Activated naive CD8-positive, alpha-beta T cell treated with anti-CD3 and anti-CD28 coated beads, Interleukin-2, amount 50 U/mL, for 24 hours (primary cell): ENCODE measurements at places on chromosomes 6 and 20.

- DNase-seq: no peak
Observed at GRCh38 chr20:51738877-51739447, 29.2 kb downstream of the ATP9A start.

DNA sequence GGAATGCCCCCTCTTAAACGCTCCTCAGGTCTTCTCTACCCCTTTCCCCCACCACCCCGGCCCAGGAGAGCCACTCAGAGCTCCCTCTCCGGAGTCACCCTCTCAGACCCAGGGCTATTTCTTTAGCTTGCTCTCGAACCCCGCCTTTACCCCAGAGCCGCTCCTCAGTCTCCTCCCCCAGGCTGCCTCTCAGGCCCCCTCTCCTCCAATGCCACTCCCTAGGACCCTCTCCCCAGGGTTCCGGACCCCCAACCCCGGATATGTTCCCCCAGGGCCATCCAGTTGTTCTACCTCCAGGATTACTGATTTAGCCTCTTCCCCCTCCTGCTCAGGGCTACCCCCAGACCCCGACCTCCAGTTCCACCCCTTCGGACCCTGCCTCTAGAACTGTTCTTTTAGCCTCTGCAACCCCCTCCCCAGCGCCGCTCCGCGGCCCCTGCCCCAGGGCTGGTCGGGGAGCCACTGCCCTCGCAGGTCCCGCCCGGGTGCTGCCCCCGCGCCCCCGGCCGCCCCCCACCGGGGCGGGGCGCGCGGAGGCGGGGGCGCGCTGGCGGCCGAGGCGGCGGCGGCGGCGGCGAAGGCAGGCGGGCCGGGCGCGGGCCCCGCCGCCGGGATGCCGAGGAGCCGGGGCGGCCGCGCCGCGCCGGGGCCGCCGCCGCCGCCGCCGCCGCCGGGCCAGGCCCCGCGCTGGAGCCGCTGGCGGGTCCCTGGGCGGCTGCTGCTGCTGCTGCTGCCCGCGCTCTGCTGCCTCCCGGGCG is at the start of gene MMP24:
MMP24 (plus strand) TSS at position 565 of the 758 bp plus-strand sequence; CDS start at position 614, 49 bp downstream.
- no peak for DNase-seq

DNA sequence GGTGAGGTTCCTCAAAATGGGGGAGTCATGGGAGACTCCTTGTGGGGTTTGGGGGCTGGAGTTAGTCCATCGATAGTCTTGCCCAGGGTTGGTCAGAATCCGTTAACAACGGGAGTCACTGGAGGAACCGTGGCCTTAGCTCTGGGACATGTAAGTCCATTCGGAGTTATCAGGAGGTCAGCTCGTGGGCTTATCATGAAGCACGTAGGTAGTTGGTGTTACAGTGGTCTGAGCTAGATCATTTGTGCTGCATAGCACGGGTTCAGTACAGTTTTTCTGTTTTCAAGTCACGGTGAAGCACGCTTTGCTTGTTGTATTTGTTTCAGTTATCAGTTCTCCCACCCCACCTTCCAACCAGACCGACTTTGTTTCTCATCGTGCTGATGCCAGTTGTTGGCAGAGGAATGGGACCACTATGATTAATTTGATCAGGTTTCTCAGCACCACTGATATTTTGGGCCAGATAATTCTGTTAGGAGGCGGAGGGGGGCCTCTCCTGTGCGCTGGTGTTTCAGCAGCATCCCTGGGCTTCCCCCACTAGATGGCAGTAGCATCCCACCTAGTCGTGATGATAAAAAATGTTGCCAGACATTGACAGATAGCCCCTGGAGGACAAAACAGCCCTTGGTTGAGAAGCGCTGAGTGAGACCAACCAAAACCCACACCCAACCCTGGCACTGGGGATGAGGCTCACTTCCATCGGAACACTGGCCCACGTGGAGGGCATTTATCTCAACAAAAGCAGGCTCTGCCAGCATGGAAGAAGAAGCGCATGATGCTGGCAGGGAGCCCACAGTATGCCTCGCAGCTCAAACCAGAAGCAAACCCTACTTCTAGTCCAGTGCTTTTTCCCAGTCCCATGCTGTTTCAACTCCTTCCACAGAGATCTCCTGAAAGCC is 2.2 kb upstream of the APMAP start:
- DNase-seq: peak; percentile 83

DNA sequence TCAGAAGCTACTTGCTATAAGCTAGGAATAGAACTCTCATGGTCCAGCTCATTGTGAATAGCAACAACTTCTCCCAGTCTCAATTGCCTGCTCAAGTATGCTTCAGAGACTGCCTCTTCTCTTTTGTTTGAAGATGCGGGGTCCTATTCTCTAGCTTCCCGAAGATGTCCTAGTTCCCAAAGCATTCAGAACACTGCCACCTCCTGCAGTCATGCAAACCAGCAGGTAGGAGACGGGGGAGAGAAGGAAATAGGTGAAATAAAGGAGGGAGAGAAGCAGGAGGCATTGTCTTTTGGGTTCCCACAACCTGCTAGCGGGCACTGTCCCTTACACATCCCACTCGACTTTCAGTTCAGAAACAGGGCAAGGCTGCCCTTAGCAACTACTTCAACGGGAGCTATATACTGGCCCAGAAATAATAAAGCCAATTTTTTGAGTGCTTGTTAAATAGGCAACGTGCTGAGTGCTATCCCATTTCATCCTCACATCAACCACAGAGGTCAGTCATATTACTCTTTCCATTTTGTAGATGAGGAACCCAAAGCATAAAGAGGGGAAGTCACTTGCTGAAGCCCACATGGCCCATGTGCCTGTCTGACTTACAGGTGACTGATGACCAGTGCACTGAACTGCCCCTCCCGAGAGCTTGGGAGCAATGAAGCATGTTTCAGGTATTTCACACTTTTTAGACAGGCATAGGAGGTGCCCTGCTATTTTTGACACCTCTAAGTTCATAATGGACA is 61.9 kb upstream of the ATXN1 start:
- no peak for DNase-seq

GRCh38 chr20:44803383-44803941 is 6.9 kb downstream of the RIMS4 start:
- DNase-seq: no peak

DNA sequence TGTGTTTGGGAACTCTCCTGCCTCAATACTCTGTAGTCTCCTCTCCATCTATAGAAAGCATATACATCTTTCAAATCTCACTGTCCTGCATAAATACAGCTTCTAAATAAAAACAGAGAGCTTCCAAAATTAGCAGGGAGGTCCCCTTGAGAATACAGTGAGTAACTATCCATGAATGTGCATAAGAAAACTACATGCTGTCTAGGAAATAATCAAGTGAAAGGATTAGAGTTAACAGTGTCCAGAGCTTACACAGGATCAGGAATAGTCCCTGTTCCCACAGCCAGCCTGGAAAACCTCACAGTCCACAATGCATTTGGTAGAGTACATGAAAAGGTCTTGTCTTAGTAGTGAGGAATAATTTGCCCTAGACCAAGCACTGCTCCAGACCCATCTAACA is 123.0 kb upstream of the POU3F2 start:
- DNase-seq: no peak

GRCh38 chr20:49377326-49377725 is 99.5 kb upstream of the ZNFX1 start:
- no peak for DNase-seq

DNA sequence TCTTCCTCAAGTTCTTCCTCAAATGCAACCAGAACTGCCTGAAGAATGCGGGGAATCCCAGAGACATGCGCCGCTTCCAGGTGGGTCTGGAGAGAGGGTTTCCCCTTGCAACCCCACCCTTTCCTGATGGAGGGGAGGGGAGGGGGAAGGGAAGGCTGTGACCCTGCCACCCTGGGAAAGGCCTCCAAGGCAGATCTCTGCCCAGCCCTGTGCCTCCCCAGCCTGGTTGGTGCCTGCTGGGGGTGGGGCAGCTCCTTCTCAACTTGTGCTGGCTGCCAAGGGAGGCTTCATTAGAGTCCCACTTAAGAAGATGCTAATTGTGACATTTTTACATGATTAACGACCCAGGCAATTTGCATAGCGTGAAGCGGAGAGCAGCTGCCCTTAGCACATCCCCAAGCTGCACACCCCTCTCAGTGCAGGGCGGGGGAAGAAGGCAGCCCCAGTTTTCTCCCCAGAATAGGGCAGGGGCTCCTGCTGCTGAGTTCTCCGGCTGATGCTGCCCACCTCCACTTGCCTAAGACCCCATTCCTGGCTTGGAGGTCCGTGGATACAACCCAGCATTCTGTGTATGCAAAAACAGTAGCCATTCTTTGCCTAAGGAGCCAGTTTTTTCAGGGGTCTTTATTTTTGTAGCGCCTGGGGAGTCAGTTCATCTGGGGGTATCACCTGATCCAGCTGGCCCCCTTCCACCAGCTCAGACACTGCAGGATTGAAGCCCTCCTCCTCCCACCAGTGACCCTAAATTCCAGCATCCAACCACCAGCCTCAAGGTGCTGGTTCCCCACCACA is 51.7 kb downstream of the CPXM1 start:
- DNase-seq: no peak

DNA sequence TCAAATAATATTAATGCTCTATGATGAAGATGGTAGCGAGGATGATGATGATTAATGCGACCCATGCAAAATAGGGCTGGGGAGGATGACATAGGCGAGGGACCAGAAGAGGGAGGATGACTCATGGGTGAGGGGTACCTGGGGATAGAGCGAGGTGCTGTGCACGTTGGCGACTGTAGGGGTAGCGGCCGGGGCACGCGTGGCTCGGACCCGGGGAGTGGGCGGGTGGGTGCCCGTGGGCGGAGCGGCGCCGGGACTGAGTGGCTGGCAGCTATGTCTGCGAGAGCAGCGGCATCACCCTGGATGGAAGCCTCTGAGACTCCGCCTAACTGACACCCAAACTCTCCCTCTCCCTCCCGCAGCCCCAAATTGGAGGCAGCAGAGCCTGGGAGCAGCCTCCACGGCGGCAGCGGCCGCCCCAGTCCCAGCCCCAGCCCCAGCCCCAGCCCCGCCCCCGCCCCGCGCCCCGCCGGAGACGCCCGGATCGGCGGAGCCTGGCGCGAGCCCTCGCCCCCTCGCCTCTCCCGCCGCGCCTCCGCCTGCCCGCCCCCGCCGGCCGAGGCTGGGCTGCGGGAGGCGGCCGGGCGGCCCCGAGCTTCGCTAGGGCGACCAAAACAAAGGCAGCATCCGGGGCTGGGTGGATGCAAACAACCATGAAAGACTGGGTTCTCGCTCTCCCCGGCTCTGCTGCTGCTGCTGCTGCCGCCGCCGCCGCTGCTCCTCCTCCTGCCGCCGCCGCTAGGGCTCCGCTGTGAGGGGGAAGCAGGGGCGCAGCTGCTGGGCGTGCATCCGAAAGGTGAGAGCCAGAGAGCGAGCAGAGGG is at the start of gene RIMS1:
RIMS1 (plus strand) TSS at position 367 of the 822 bp plus-strand sequence. CDS start 474 bp downstream, outside the sequence.
- peak; percentile 2 for DNase-seq

DNA sequence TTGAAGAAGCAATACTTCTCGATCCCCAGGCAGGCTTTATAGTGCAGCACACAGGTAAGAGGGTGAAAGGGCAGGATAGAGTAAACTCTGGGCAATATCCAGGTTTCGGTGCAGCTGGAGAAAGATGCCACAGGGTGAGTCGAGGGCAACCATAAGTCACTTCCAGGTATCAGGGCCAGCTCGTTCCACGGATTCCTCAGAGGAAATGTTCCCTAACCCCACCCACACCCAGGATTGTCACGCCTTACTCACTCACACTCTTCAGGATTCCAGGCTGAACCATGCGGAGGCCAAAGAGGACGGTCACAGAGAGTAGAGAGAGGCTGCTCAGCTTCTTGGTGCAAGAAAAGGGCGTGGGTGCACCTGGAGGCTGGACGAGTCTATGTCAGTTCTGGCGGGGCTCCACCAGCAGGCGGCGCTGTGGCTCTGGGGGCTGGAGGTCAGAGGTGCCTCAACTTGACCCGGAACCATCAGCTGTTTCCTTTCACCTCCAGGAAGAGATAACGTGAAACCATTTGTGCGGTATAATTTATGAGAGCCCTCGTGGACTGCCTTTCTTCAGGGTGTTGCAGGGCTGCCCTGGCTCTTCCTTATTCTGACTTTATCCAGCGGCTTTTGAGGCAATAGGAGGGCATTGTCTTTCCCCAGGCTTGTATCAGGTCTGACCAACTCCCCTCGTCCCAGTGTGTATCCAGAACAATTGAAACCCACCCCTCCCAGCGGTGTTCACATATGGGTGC is 14.5 kb upstream of the WFDC12 start:
- DNase-seq: peak; percentile 88

DNA sequence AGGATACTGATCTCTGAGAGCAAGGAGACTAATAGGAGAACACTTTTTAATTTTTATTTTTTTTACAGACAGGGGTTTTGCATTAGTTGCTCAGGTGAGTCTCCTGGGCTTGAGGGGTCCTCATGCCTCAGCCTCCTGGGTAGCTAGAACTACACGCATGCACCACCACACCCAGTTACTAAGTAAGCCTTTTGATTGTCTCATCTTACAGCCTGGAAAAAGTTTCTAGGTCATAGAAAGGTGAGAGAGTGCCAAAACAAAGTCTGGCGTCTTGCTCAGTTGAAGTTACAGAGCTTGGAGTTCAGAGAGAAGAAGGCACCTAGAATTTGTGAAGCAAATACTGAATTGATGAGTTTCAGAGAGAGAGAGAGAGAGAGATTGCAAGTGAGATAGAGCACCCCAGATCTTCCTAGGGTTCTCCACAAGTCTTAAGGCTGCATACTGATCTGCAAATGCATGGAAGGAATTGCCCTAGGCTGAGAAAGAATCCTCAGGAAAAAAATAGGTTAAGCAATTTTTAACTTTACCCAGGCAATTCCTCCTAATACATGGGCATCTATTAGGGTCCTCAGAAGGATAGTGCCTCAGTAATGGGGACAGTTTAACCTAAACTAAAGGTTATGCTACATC is 37.6 kb upstream of the PHIP start:
- DNase-seq: no peak

DNA sequence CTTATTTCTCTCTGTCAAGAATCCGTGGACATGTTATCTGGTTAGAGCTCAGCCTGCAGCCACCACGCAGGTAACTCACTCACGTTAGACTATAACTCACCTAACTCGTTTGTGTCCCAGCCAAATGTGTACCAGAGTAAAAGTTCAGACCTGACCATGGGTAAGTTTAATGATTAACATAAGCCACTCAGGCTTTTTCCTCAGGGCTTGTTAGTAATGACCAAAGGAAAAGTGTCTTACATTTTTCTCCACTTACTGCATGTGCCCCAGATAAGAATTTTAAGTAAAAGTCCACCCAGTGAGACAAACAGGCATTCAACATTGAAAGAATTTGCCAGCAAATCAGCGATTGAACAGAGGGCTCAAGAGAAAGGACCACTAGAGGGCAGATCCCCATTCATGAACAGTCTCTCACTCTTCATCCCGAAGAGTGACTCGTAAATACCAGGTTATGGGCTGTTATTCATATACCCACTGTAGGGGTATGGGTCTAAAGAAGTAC is at the start of gene PKHD1:
PKHD1 (minus strand) TSS at position 116 of the 502 bp plus-strand sequence. CDS start 2,680 bp downstream, outside the sequence.
- no peak for DNase-seq

DNA sequence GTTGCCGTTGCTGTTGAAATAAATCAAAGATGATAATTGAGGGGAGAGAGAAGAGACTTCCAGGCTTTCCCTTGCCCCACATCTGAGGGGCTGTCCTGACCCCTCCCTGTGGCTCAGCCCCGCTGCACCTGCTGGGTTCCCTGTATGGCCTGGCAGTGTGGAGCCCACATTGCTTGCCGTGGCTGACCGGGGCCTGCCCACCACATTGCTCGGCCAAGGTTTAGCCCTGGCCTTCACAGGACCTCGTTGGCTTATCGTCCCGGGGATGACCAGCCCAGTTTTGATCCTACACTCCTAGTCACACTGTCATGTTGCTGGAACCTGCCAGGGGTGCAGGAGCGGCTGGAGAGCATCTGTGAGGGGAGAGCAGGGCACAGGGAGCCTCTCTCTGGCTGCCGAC is 102.4 kb downstream of the CDH4 start:
- no peak for DNase-seq

GRCh38 chr6:12748815-12749521 is 32.4 kb downstream of the PHACTR1 start:
- no peak for DNase-seq
